ENCODE measurements at places on chromosomes 16 and 17. TPM values are rescaled to one million over a fixed set of nuclear protein-coding genes. Genes with fewer than 3 reads are reported as not detected.

SLC16A6 gene
- total RNA-seq = 3.0 TPM

MTHFSD gene
- total RNA-seq = 28.7 TPM

KRT25 gene
- total RNA-seq = not detected

KLHL10 gene
- total RNA-seq = 0.44 TPM

RGS11 gene
- total RNA-seq = 4.5 TPM
